ENCODE measurements at places on chromosomes 13 and 19.

- no peak for DNase-seq
Measured at GRCh38 chr19:13918726-13919411, 12.9 kb downstream of the CC2D1A start.

GRCh38 chr19:29499261-29499920 is 26.4 kb upstream of the VSTM2B start:
- DNase-seq: no peak

- no peak for DNase-seq
Measured at GRCh38 chr13:109733550-109733949, 52.8 kb downstream of the IRS2 start.

DNA sequence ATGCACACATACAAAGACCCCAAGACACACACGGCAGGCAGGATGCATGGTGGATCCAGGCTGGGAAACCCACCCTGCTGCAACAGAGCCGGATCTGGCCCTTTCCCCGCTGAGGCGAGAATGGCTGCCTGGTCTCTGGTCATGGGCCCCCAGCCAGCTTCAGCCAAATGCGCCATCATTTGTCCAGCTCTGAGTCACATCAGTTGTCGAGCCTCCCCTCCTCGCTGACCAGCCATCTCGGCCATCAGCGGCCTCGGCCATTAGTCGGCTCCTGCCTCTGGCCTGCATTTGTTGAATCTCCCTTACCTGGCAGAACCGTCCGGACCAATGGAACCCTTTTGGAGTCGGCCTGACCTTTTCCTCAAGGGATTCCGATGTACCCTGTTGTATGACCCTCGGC is 38.5 kb upstream of the POU2F2 start:
- DNase-seq: no peak

GRCh38 chr19:18160971-18161635 is 8.1 kb downstream of the PIK3R2 start:
- peak; percentile 63 for DNase-seq

- DNase-seq: no peak
Measured at GRCh38 chr13:30806784-30807183, 71.4 kb downstream of the ALOX5AP start.

GRCh38 chr19:30153326-30154210 is 211.5 kb downstream of the URI1 start:
- DNase-seq: no peak

DNA sequence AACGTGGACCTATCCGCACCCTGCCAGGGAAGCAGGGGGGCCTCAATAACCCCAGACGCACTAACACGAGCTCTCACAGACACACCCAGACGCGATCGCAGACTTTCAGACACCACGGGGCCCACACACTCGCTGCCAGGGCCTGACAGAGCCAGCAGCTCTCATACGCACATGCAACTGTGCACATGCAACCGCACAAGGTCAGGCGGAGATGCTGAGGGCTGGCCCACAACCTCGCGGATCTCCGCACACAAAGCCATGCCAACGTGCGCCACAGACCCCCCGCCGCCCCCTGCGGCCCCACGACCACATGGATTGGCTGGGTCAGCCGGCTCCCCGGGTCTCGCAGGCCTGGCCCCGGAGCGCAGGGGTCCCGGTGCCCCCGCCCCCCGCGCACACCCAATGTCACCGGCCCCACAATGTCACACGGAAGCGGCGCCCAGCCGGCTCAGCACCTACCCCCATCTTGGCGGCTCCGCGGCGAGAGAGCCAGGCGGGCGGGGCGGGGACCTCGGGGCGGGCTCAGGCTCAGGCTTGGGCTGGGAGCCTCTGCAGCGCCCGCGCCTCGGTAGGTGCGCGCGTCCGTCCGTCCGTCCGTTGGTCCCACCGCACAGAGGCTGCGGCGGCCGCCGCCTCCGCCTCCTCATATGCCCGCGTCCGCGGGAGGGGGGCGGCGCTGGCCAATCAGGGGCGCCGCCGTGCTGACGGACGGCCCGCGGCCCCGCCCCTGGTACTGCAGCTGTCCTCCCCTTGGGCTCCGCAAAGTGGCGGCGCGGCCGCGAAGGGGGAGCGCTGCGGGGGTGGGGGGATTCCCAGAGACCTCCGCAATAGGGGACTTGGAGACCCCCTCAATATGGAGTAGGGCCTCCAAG is at the start of gene ATP1A3:
Gene ATP1A3 (minus strand): TSS at position 619 of the 872 bp plus-strand sequence. CDS start 154 bp downstream, at position 465.
- DNase-seq: peak; percentile 72

- DNase-seq: peak; percentile 9
Measured at GRCh38 chr13:94609196-94609595, 7.5 kb downstream of the GPR180 start.

DNA sequence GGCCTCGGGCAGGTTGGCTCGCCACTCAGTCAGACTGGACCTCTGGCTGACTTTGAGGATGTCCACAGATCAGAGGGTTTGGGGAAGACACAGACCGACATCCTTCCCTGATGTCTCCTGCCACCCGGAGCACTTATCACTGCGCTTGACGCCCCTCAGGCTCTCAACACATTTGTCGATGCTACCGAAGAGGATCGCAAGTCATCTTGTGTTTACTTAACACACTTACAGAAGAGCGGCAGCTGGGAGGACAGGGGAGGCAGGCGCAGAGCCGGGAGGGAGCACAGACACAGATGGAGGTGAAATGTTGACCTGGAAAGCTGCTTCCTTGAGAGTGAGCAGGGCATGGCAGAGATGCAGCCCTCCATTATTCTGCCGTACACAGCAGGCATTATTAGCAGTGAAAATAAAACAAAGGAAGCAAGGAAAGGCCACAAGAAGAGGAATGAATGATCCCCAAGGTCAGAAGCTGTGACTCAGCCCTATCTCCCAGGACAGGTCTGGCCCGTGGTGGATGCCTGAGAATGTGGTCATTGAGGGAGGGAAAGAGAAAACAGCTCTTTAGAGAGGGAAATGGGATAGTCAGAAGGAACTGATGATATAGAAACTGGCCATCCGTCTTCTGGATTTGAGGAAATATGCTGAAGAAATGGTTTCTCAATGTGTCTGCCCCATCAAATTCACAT is 549.5 kb upstream of the ARGLU1 start:
- no peak for DNase-seq

DNA sequence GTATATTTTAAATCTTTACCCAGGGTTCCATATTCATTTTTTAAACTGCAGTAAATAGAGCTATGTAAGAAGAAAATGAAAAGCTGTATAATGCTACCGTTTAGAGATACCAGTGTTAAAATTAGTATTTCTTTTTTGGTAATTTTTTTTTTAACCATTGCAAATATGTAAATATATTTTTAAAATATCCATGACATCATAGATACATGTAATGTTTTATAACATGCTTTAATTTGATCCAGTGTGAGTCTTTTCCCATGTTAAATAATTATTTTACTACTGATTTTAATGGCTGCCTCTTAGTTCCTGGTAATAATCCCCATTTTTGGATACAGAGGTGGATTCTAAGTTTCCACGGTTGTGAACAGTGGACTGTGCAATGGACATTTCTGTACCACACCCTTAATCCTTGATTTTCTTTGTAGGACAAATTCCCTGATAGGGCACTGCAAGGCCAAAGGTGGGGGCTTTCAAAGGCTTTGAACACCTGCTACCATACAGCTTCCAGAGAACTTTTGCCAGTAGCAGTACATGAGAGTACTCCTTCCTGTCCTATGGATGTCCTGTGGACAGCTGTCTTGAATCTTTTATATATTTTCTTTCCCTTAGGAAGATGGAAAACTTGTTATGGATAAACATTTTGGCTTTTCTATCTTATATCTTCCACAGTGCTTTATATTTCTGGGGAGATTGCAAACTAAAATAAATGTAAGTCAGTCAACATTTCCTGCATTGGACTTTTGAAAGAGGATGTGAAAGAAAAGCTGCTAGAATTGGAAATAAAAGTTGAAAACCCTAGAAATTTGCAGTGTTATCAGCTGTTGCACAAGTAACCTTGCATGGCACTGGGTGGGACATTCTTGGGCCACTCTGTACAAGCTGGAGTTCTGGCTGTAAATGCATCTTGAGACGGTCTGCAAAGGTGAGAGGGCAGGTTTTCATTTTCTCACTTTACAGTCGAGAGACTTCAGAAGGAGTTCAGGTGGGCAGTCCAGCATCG is 46.8 kb downstream of the ARHGEF7 start:
- no peak for DNase-seq

DNA sequence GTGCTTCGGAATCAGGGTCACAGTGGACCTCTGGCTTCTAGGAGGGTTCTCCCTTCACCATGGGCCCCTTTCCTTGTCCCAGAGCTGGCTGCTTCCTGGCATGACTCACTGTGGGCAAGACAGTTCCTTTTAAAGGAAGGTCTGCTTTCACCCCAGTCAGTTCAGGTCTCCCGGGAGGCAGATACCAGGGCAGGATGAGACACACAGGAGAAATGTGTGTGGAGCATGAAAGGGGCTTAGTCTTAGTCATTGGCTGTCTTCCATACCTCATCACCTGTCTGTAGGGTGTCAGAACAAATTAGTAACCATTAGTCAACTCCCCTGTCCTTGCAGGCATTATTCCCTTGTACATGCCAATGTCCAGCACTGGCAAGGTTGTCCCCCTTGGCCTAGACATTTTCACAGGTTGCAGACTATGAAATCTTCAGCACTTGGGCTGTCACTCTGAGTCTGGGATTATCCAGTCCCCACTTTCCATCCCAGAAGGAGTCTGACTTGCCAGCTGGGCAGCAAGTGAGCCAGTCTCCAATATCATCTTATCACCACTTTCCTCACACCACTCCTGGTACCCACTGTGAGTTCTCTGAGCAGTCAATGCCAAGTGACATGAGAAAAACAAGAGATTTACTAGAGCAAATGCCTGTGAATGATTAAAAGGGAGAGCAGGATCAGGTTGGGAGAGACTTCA is 76.8 kb upstream of the MEDAG start:
- no peak for DNase-seq

- no peak for DNase-seq
Measured at GRCh38 chr19:3386447-3387234, 20.3 kb downstream of the NFIC start.

- no peak for DNase-seq
Measured at GRCh38 chr13:32737111-32737571, 150.9 kb downstream of the PDS5B start.

- DNase-seq: no peak
Measured at GRCh38 chr13:99214232-99214631, 13.6 kb downstream of the UBAC2 start.

DNA sequence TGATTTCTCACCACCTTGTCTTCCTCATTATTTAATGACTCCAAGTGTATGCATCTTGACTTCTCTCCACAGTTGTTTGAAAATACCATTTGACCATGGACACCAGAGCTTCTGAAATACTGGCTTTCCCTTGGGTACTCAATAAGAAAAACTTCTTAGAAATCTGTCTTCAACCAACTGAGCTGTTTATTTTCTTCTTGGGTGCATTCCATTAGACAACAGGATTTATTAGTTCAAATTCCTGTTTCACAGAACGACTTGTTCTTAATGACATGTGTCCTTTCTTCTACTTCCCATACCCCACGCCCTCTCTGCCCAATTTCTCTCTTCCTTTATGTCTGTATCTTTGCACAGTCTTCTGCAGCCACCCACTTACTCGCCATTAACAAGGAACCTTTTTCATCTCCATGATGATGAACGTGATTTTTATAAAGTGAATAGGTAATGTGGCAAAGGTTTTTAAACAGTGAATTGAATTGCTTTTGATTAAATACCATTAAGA is 11.3 kb upstream of the ITM2B start:
- DNase-seq: no peak

GRCh38 chr13:54133746-54134145 is 1105.1 kb downstream of the OLFM4 start:
- DNase-seq: no peak

- DNase-seq: no peak
Measured at GRCh38 chr19:10006335-10006708, 4.0 kb downstream of the COL5A3 start.

GRCh38 chr13:68170961-68171360 is 940.8 kb upstream of the PCDH9 start:
- no peak for DNase-seq

DNA sequence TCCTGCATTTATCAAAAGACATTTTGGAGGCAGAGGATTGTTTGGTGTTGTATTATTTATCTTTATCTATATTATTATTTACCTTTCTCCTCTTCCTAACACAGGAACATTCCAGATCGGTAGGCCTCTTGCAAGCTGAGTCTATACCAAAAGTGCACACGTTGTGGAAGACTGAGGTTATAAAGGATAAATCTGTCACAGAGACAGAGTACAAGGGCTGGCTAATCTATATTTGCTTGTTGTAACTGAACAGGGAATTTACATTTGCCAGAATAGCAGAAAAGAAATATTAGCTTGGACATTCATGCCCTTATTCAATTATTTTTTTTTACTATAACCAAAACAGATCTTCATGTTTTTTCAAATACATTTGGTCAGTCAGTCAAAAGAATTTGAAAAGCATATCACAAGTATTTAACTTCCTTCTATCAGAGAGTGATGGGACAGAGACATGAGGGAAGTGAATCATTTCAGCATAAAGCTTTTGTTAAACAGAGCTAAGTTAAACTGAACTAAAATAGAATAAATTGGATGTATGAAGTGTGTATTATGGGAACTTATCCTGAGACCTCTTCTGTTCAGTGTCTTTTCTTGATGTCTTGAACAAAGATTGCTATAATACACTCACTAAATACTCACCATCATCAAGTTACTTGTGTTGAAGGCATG is 352.5 kb downstream of the DNAJC15 start:
- no peak for DNase-seq

- no peak for DNase-seq
Measured at GRCh38 chr19:7386308-7386707, 37.6 kb downstream of the ARHGEF18 start.

DNA sequence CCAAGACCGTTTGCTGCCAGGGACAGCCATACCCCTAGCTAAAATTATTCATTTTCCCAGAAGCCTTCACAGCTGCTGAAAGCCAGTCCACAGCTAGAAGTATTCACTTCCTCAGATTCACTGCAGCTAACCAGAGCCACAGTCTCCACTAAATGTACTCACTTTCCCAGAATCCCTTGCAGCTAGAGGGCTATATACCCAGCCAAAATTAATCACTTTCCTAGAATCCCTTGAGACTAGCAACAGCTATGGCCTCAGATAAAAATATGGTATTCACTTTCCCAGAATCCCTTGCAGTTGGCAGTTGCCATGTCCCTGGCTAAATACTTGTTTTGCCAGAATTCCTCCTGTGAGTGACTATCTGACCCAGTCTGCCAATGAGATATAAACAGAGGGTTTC is 13.8 kb upstream of the MEIS3 start:
- DNase-seq: no peak

DNA sequence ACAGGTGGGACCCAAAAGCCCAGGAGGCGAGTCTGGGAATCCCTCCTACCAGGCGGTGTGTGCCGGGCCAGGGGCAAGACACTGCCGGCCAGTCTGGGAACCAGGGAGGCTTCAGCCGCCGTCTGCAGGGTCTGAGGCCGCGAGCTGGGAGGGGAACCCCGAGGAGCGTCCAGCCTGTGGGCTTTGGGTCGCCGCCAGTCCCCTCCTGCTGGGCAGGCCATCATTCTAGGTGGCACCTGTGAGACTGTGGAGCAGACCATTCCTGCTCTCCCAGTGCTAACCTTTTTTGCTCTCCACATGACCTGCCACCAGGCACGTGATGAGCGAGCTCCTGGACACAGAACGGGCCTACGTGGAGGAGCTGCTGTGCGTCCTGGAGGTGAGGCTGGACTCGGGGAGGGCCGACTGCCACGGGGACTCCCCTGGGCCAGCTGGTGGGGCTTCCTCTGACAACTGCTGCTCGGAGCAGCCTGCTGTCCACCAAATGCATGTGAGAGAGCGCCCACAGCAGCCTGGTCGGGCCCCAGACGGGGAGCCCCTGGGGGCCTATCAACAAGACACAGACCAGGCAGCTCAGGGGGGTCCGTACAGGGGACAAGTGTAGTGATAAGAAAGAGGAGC is 24.6 kb upstream of the F7 start:
- no peak for DNase-seq
